ENCODE measurements at places on chromosomes 7 and 10.

GRCh38 chr10:68561865-68562649 lies 1.9 kb downstream of the TET1 start:
- DNase-seq = no peak

GRCh38 chr10:71090330-71090729 lies 122.0 kb upstream of the UNC5B start:
- no peak for DNase-seq

DNA sequence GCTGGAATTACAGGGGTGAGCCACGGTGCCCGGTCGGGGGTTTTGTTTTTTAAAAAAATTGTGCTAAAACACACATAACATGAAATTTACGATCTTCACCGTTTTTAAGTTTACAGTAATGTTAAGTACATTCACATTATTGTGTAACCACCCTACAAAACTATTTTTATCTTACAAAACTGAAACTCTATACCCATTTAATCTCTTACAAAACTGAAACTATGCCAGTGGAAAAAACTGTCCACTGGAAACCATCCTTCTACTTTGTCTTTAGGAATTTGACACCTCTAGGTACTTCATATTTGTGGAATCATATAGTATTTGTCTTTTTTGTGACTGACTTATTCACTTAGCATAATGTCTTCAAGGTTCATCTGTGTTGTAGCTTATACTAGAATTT lies 1.0 kb upstream of the PSMC2 start:
- no peak for DNase-seq

DNA sequence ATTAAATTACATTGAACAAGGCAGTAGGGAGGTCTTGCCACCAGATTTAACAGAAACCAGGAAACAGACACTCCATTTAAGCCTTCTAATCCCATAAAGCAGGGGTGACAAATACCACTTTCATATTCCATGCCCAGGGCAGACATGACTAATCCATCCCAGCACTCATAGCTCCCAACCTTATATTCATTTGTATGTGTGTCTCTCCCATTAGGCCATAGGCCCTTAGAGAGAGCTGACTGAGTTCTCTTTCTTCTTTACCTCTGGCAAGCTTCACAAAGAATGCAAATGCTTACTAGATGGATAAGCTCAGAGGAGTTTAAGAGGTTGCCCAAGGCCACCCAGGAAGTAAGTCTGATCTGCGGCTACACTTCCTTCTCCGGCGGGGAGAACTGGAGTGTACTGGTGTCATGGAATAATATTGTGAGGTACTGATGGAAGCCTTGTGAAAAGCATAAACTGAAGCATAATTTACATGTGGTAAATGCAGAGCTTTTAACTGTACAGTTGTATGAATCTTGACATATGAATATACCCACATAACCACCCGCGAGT lies 239.7 kb upstream of the HABP2 start:
- DNase-seq = no peak

DNA sequence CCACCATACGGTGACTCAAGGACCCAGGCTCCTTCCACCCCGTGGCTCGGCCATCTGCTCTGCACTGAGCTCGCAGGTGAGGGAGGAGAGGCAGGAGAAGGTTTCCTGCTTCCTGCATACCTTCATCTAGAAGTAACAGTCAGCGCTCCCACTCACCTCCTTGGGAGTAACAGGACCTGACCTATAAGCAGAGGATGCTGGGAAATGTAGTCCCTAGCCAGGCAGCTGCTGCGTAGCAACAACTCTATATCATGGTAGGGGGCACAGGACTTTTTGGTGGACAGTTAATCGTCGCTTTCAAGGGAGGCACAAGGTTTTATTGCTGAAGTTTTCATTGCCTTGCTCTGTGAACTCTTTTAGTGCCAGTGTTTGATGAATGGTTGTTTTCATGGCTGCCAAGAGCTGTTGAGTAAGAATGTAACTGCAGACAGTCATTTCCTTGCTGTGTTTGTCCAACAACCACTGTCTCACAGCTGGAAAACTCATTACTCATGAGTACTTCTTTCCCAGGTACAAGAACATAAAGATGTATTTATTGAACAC lies 10.2 kb upstream of the ZFYVE27 start:
- DNase-seq = no peak

GRCh38 chr10:86165666-86166065 lies 200.9 kb downstream of the GRID1 start:
- no peak for DNase-seq

DNA sequence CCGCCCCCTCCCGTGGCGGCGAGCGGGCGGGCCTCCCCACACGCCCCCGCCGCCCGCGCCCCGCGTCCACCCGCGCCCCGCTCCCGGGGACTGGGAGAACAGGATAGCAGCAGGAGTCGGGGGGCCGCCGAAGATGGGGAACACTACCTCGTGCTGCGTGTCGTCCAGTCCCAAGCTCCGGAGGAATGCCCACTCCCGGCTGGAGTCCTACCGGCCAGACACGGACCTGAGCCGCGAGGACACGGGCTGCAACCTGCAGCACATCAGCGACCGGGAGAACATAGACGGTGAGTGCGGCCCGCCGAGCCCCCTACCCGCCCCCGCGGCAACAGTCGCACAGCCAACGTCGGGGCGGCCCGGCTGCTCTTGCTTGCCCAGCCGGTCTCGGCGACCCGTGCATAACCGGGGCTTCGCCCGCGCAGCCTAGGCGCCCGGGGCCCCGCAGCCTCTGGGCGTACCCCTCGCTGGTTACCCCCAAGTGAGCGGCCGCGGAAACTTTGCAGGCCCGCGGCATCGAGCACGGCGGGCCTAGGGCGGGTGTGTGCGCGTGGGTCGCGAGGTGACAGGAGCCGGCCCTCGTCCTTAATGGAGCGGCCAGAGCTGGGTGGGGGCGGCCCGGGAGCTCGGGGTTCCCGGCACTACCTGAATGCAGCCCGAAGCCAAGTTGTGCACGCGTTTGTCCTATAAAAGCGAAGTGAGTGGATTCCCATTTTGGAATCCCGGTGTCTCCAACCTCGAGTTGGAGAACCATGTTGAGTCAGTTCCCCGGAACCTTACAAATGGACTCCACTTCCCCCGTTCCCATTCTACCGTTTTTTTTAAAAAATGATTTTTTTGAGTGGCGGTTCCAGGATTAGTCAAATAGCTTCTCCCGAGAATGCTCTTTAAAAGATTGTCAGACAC lies 863 bp downstream of the CCNY start:
- DNase-seq = no peak

- DNase-seq = no peak
Observed at GRCh38 chr7:6160191-6160623, 112.2 kb downstream of the CYTH3 start.

GRCh38 chr10:75737580-75737949 lies 306.1 kb downstream of the LRMDA start:
- no peak for DNase-seq

DNA sequence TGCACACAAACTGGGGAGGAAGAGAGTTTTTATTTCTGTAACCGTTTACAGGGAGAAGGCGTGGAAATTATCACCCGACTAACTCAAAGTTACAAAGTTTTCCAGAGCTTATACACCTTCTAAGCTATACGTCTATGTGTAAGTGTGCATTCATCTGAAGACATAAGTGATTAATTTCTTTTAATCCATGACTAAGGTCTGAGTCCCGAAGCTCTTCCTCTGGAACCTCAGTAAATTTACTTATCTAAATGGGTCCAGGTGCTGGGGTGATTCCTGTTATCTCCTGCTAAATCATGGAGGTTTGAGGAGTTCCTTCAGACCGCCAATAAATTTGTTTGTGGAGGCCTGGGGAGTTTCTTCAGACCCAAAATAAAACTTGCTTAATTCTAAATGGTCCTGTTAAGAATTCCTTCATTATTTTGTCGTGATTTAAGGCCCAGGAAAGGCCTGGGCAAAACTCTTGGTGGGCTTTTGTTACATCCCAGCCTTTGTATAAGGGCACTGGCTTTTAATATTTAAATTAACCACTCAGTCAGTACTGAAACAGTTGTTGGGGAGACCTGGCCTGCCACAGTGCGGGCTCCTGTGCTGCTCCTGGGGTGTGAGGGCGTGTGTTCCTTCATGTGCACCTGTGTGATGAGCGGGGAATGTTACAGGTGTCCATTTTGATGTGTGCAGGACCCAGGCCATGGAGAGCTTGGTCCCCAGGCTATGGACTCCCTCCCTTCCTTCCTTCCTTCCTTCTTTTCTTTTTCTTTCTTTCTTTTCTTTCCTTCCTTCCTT lies 5.8 kb upstream of the METTL27 start:
- DNase-seq = no peak

- no peak for DNase-seq
Observed at GRCh38 chr10:119449760-119450461, 92.6 kb downstream of the RGS10 start.

DNA sequence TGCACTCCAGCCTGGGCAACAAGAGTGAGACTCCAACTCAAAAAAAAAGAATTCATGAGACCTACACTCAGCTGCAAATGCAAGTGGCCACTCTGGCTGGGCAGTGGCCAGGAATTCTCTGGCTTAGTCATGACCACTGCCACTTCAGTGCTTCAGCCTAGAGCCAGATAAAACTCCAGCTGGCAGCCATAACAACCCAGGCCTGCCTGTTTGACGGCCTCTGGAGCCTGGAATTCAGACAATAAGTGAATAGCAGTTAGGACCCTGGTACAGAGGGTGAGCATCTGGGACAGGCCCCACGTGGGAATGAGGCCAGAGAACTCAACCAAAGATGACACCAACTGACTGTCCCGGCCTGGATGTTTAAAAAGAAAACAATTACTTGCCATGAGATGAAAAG lies 18.9 kb downstream of the RCC1L start:
- DNase-seq = no peak

DNA sequence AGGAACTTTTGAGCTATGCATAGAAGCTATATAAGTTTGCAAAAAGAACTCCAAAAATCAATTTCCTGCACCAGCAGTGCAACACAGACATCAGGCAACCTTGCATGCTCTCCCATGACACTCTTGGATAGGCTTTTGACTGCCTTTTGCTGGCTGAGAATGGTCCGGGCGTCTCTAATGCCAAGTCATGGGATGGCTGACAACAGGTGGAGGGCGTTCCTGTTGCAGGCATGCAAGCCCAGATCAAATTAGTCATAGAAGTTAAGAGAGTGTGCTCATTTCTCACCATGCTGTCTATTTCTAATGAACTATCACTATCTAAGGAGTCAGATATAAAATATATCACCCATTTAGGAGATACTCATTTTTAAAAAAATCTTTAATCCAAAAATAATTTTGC lies 8.4 kb downstream of the PLCE1 start:
- no peak for DNase-seq

- no peak for DNase-seq
Observed at GRCh38 chr7:100539436-100540006, 518 bp downstream of the AGFG2 start.

DNA sequence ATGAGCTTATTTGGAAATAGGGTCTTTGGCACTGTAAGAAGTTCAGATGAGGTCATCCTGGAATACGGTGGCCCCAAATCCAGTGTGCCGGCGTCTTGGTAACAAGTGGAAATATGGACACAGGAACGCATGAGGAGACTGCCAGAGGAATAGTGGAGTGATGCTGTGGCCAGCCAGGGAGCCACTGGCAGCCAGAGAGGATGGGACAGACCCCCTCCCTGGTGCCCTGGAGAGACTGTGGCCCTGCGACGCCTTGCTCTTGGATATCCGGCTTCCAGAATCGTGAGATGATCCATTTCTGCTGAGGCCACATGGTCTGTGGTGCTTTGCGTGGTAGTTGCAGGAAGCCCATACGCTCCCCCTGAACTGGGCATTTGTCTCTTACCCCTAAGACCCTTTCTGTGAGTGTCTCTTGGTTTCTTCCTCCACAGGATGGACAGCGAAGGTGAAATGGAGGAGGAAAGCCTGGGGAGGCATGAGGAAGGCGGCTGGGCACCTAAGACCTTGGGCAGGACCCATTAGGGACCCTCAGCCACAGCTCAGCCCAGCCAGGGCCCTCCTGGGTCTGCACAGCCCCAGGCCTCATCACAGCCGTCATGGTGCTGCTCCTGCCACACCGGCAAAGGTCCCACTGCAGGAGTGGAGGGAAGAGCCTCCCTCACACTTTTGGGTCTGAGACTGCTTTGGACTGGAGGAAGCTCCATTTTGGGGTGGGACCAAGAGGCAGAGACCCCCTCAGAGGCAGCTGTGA lies 53.6 kb downstream of the INSIG1 start:
- DNase-seq = no peak

DNA sequence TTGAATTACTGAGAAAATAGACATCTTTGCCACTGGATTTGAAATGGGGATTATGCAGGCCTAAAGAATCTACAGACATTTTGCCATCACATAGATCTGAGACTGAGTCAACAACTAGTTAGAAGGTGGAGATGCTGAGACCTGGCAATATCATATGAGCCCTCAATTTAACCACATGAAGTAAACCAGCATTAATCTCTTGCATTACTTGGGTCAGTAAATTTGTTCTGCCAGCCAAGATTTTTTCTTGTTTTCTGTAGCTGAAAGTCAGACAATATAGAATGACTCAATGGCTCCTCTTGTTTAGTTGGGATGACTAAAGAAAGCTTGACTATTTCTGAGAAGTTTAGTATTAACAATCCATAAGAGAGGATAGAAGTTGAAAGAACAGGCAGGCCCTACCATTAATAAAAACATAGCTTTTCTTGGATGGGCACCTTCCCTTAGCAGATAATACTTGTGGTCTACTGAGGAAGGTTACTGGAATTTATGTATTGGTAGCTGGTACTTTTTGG lies 396.7 kb upstream of the SORCS1 start:
- no peak for DNase-seq

- no peak for DNase-seq
Observed at GRCh38 chr7:146201945-146202344, 85.3 kb downstream of the CNTNAP2 start.

DNA sequence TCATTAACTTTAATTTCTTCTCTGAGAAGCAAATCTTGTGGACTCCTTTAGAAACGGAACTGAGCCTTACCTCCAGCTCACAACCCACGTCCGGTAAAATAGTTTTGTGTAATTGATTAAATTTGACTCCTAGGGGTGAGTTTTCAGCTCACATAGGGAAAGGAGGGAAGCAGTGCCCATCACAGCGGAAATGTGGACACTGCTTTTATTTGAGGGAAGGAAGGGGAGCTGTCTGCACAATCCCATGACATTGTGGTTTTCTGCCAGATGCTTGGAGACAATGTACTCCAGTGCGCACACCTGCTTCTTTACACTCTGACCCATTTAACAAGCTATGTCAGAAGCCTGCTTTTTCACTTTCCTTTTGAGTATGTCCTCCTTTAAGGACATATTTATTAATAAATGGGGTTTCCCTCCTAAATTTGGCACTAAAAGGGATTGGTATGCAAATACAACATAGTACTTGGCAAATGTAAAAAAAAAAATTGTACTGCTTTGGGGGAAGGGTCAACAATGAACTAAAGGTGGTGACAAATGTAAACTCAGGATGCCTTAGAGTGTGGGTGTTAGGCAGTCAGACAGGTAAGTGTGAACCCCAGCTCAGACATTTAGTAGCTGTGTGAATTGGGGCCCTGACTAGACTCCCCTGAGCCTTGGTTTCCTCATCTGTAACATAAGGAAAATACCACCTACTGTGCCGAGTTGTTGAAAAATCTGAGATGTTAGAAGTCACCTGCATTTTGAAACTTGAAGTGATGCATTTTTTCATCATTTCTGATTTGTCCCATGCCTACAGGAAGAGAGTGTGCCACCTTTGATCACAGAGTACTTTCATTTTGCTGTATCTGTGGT lies 90.2 kb upstream of the KLF6 start:
- DNase-seq = no peak

All from stimulated activated CD4-positive, alpha-beta T cell treated with anti-CD3 and anti-CD28 coated beads, Interleukin-12 subunit alpha, Interleukin-12 subunit beta, amount 100 ng/mL, for 24 hours (primary cell).